ENCODE measurements at places on chromosomes 11 and 22.

DNA sequence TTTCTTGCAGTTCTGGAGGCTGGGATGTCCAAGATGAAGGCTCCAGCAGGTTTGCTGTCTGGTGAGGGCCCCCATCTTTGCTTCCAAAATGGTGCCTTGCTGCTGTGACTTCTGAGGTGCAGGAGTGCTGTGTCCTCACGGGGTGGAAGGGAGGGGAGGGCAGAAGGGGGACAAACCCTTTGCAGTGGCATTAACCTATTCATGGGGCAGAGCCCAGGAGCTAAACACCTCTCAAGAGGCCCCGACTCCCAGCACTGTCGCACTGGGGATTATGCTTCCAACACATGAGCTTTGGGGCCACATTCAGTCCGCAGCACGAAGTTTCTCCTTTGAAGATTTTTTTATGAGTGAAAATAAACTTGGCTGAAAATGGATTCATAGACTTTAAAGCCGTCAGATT, 25.5 kb upstream of the OSBPL5 start:
- no peak for DNase-seq

DNA sequence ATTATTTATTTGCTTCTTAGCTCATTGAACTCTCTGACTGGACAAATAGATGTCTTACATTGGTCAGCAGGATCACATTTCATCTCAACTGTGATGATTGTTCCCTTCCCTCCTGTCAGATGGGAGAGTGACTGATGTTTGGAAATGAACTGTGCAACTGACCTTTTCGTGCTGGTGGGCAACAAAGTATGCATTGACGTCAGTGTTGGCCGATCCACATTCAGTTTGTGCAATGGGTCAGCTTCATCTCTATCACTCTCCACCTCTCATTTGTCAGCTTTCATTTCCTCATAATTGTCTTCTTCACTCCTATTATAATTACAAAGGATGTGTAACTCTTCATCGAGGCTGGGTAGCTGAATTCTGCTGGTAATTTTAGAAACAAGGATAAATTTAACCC, 71.3 kb downstream of the PPP2R1B start:
- no peak for DNase-seq

DNA sequence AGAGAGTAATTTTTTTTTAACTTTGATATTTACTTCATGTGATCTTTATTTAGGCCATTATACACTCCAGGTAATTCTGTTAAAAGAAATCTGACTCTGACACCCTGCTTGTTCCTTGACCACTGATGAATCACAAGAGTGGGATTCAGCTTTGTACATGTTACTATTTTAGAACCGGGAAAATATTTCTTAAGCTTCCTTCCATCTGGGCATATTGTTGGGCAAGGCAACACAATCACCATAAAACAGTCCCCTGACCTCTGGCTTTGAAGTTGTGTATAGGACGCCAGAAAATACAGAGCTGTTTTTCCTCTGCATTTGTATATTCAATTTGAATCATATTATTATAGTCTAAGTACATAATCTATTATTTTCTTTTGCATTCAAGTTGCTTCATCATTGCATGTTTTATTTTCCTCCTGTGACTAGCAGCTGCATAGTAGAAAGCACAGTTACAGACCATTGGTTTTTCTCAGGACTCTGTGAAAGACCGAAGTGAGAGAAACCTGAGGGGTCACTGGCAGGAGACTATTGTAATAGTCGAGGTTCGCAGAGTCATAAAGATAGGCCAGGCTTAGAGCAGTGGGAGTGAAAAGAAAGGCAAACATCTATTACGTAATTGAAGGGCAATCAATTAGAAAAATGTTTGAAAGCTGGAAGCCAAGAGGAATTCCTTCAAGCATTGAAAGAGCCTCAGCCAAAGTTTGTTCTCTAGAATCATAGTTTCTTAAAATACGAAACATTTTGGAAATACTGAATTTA, 51.8 kb upstream of the SLC36A4 start:
- no peak for DNase-seq

DNA sequence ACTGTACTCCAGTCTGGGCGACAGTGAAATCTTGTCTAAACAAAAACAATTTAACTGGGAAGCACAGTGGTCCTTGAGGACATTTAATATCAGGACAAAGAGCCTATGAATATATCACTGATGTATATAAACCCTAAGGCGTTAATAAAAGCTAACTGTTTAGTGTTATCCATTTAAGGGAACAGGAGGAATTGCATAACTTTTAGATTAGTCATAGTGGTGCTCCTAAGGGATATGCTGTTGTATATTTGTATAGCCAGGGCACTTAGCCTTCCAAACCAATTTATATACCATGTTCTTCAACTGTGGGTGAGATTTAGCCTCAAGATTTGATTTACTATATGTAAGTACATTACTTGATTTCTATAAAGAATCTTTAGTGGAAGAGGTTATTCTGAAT, 3.0 kb upstream of the CHEK1 start:
- DNase-seq, result no peak

DNA sequence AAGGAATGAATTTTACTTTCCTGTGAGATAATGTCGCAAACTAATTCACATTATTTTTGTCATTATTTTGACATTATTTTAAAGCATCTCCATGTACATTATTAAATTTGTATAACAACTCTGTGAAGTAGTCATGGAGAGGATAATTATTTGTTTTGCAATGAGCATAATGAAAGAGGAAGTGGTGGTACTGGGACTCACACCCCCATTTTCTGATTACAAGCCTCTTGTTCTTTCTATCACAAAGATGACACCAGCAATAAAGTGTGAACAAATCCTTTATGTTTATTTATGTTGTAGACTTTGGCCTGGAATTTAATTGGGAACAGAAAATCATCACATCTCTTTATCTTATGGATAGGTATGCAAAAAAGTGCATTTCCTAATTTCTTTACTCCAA, 522.6 kb downstream of the TMEM135 start:
- no peak for DNase-seq

DNA sequence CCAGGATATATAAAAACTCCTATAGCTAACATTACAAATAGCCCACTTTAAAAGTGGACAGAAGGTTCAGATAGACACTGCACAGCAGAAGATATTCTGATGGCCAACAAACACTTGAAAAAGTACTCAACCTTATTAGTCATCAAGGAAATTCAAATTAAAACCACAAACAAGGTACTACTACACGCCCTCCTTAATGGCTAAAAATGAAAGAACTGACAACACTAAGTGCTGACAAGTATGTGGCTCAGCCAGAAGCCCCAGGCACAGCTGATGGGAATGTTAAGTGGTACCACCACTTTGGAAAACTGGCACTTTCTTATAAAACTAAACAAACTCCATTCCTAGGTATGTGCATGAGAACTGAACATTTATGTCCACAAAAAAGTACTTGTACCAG, 320.1 kb downstream of the TBC1D22A start:
- DNase-seq, result no peak

DNA sequence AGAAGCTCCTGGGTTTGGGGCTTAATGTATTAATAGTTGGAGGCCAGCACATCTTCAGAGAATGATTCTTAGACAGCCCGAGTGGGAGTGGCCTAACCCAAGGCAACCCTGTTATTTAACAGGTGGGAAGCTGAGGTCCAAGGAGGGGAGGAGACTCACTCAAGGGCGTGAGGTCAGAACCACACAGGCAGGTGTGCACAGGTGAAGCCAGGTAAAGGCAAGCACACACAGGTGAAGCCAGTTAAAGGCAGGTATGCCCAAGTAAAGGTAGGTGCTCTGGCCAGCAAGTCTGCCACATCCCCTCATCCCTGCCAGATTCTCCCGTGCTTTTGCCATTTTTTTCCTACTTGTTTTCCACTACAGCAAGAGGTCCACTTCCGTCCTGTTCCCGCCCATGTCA, 2.9 kb upstream of the SHANK2 start:
- DNase-seq, result no peak
